ENCODE measurements at places on chromosomes 3 and 15.

DNA sequence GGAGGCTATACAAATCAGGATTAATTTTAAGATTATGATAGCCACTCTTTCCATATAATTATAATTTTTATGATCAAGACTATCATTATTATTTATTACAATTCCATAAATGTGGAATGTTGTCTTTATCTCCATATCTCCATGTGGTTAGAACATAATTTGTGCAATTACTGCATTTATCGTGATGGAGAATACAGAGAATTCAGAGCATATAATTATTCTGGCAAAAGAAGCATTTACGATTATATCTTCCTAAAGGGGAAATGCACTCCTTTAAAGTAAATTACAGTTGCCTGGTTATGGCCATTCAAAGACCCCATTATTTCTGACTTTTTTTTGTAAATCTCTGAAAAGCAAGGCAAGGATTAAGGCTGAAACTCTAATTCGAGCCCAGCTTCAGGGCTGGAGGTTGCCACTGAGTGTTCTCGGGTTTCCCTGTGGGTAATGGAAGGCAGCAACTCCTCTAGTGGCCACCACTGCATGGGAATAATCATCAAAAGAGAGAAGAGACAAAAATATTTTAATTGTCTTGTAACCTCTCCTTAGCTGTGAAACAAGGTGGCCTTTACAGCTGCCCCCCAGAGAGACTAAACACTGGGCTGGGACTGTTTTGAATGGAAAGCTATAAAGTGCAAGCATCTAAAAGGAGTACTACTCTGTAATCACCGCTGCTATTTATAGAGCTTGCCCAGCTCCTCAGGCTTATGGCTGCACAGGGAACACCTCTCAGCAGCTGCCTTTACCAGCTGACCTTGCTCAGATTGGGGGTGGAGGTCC is 59.8 kb upstream of the PRTG start:
- no peak for DNase-seq

GRCh38 chr15:86773736-86774135 is 694.1 kb downstream of the AGBL1 start:
- no peak for DNase-seq

DNA sequence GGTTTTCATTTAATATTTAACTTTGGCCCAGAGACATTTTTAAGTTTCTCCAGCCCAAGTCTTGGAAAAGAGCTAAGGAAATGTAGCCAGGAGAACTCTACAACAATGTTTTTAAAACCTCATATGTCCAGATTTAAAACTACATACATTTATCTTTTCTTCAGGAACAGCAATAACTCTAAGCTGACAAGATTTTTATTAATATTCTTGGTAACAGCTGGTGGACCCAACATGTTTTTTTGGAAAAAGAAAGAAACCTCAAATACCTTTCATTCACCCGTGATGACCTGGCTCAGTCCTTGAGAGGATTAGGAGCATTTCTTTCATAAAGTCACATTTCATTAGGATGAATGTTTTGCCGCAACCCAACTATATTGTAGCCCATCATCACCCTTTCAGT is 50.4 kb upstream of the CMSS1 start:
- DNase-seq = no peak

DNA sequence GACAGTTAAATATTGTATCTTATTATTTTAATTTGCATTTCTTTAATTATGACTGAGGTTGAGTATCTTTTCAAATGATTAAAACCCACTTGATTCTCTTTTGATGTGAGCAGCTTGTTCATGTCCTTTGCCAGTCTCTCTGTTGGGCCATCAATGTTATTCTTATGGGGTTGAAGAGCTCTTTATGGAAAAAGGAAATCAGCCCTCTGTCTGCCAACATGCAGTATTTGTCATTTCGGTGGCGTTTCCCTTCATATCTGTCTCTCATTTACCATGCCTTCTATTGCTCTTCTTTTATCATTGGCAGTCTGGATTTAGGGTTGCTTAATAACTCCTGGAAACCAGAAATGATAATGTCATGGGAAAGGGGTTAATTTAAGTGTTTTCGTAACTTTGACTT is 340.7 kb upstream of the DNAJC19 start:
- no peak for DNase-seq

GRCh38 chr3:70250492-70250891 is 61.9 kb downstream of the MDFIC2 start:
- DNase-seq = no peak

DNA sequence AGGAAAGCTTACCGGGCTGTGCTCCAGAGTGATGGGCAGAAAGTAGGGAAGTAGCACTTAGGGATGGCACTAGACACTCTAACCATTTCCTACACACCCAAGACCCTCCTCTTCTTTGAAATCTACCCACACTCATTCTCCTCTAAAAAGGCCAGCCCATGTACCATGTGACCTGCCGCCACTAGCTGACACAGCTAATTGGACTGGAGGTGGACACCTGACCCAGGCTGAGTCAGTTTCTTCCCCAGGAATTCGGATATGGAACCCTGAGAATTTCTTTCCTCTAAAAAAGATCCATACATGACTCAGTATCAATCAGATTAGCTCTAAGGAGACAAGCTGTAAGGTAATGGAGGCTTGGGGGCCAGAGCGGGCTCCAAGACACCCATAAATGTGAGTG is 60.1 kb downstream of the DCLK3 start:
- DNase-seq = no peak

- DNase-seq = no peak
These were observed 26.8 kb upstream of the RPL29 start for GRCh38 chr3:52022323-52023100.

DNA sequence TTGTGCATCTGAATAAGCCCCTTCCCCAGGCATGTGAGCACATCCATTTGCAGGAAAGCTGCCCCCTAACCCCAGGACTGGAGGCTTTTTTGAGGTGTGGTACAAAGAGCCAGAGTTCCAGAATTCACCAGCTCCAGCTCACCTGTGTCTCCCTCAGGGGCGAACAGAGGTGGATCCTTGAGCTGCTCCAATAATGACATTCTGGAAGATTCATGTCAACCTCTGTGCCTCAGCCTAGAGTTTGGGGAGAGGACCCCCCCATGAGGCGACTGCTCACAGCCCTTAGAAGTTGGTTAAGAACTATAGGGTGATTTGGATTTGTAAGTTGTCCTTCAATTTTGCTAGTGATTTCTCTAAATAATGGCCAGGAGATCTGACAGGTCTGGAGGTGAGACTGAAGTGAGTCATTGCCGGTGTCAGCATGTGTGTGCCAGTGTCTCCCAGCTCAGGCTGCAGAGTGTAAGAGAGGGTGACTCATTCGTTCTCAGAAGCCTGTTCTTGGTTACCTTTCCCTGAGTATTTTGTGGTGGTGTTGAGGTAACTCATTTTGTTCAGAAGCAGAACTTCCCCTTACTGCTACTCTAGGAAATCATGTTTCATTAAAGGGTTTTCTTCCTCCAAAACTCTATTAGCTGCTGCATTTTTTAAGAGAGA is 136.9 kb upstream of the TOPAZ1 start:
- DNase-seq = peak; percentile 2

GRCh38 chr3:139687431-139687830 is 9.7 kb upstream of the NMNAT3 start:
- no peak for DNase-seq

DNA sequence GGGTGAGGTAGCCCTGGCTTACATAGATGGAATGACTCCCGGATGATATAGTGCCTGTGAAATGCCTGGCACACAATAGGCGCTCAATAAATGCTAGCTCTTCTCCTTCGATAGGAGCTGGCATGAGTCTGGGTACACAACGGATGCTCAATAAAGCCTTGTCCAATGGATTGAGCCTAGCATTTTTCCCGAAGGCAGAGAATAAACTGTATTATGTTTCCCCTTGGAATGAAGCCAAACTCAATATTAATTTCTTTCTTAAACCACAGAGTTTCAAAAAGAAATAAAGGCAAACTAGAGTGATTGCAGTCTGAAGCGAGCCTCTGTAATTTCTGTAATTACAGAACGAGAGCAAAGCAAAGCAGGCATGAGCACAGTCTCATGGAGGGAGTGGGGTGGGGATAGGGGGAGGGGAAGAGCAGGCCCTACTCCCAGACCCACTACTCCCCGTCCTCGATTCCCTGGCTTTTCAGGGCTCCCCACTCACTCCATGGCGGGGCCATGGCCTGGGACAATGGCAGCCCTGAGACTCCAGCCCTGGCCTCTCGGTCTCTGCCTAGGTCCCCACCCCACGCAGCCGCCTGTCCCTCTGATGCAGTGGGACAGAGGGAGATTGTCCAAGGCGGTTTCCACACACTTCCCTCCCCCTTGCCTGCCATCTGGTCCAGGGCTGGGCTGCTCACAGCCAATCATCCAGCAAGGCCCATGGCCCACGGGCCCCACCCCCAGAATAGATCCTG is 18.0 kb downstream of the SLC6A1 start:
- DNase-seq = no peak

GRCh38 chr3:194575484-194576210 is 57.6 kb downstream of the TMEM44 start:
- no peak for DNase-seq

GRCh38 chr3:112582244-112582874 is 20.5 kb downstream of the SLC35A5 start:
- DNase-seq = peak; percentile 5

- DNase-seq = no peak
These were observed 38.2 kb downstream of the MAGI1 start for GRCh38 chr3:66000506-66000905.

Measured in stimulated activated naive CD4-positive, alpha-beta T cell treated with Interleukin-2 at 50 U/mL for 16 hours (primary cell).